ENCODE measurements at places on chromosomes 2 and 18.

DNA sequence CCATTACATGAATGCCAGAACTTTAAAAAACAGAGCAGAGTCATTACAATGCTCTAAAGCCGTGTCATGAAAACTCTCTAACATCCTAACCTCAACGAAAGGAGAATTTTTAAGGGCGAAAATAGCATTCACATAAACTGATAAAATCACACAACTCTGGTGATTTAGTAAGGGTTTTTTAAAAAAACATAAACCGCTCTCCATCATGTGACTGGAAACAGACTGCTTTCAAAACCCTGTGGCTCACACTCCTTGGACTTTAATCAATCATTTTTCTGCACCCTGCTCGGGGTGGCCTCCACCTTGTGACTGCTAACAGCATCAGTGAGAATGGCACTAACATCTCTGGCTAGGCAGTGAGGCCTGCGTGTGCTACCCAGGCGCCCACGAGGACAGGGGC is 12.1 kb downstream of the DOCK10 start:
- DNase-seq: no peak

DNA sequence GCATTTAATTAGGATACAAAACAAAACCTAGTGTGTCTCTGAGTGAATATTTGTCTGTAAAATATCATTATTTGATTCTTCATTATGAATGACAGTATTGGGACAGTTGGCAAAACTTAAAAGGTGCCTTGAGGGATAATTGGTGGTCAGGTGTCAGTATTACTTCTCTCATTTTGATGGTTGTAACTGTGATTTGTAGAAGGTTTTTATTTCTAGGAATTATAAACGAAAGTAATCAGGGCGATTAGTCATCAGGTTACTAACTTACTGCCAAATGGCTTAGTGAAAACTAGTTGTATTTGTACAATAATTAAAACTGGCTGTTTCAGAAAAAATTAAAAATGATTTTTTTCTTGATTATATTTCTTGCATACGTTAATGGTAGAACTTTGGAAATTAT is 117.6 kb downstream of the BIRC6 start:
- DNase-seq: no peak

DNA sequence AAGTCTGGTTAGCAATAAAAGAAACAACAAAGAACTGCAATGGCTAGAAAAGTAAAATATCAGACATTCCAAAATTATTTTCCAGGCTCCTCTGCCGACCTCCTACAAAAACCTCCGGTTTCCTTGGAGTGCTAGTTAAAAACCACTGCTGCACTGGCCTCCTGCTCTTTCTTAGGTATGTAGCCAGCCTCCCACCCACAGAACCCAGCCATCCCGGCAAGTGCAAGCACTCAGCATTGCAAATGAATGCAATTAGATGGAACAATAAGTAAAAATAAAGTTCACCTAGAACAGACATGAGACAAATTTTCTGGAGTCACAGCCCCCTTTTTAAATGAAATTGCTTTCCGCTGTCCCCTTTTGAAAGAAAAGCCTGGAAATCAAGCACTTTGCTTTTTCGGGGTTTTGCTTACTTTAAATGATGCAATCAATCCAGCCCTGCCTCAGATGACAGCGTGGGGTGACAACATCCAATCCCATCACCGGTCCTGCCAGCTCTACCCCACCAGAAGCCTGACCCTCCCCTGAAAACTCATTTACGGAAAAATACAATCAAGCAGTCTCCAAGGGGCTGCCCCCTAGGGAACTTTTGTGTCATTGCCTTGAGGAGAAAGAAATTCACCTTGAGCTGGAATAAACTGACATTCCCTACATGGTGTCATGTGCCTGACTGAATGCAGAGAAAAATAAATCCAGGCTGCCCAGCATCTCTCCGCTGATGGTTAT is 199.8 kb downstream of the EPHA4 start:
- no peak for DNase-seq

GRCh38 chr18:23868136-23868785 is 146.3 kb upstream of the TTC39C start:
- DNase-seq: no peak

GRCh38 chr18:39732918-39733317 is 2167.3 kb upstream of the CELF4 start:
- no peak for DNase-seq

DNA sequence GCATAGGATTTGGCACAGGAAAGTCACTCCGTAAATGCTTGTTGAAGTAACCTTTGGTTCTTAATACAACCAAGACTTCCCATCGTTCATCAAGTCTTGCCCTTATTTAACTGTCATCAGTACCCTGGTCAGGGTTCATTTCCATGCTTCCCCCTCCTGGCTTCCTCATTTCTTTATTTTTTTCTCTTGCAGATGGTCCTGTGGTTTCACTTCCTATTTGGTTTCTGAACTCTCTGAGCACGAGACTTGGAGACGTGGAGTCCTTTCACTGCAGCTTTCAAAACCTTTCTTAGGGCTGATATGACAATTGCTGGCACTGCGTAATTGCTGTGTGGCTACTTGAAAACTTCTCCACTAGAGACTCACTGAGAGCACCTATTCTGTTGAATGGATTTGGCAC is 59.9 kb upstream of the PID1 start:
- no peak for DNase-seq

DNA sequence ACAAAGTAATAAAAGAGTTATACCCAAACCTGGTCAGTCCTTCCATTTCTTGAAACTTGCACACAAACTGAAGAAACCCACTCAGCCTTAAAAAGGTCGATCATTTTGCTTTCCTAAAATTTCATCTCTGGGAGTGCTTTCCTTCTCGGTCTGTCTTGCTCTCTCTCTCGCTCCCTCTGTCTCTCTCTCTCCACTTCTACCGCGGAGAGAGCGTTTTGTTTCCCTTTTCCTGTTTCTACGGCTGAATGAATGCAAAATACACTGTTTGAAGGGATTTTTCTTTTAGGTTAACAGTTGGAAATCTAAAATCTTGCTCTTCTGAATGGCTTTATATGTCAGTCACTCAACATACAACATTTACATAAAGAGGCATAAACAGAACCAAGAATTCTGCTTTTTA is 424.2 kb downstream of the TGIF1 start:
- DNase-seq: no peak

DNA sequence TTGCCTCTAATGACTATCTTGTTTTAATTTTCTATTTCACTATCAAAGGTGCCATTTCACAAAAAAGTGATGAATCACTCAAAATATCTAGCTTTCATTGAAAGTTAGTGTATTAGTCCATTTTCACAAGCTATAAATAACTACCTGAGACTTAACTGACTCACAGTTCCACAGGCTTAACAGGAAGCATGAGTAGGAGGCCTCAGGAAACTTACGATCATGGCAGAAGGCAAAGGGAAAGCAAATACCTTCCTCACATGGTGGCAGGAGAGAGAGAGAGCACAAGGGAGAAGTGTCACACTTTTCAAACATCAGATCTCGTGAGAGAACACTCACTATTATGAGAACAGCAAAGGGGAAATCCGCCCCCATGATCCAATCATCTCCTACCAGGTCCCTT is 1220.4 kb upstream of the ZEB2 start:
- DNase-seq: no peak

DNA sequence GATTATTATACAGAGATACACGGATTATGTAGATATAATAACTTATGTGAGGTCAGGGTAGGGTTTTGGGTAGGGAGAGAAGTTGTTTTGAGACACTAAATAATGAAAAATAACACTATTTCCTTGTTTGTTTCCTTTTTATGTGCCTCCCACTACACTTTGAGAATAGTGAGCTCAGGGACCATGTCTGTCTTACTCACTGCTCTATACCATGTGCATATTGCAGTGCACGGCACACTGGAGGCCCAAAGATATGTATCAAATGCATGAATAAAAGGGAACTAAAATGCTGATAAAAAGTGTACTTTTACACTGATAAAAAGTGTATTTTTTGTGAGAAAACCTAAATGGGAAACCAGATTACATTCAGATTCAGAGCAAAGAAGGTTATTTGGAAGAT is 151.4 kb upstream of the NABP1 start:
- DNase-seq: no peak

GRCh38 chr2:177169810-177170514 is 42.6 kb upstream of the HNRNPA3 start:
- DNase-seq: no peak

DNA sequence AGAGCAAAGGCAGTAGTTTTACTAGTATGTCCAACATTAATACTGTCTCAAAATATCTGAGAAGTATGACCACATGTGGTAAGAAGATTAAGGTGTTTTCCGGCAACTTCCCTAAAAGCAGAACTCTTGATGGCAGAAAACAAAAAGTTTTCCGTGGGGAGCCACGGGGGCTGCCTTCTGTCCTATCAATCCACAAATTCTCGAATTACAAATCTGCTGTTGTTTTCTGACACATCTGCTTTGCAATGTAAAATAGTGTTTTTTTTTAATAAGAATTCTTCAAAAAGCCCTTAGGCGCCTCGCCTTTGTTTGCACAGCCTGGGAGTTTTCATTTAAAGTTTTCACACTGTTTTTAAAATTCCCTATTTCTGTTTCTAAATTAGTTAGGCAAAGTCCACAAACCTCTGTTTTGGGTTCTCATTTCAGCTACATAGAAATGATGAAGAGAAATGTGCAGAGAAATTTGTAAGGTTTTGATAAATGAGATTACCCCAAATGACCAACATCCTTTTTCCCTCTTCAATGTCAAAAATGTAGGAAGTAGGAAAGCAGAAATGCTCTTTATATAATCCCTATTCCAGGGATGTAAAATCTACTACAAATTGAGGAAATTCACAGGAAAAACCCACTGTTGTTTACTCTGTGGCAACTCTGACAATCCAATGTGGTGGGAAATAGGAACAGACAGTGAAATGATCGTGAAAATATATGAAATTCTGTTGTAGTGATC is 385.8 kb downstream of the ZEB2 start:
- no peak for DNase-seq

DNA sequence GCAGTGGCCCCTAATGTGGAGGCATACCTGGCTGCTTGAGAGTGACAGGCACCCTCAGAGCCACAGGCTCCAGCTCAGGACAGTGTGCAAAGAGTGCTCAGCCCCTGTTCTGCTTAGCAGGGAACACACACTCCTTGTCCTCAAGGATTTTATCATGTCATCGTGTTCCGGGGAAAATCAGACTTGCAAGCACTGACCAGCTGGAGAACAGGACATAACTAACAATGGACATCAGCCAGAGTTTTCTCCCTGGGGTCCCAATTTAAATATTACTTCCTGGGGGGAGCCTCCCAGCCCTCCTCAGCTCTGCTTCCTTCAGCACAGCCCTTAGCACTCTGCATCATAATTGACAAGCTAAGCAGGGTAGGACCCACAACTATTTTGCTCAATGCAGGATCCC is 175.4 kb upstream of the ACAA2 start:
- DNase-seq: no peak

DNA sequence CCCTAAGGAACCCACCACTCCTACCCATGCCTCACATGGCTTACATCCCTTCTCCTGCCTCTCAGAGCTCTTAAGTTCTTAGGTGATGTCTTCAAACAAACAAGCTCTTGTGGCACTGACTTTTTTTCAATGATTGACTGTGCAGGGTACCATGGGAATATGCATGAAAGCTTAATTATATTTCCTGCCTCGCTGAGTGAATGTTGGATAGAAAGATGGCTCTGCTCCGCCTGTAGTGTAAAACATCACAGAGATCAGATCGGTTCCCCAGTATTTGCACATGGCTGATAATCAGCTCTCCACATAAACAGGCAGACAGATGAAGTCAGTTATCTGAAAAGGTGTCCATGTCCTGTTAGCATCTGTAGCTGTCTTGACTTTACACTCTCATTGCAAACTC is 820.8 kb downstream of the TDRD15 start:
- DNase-seq: no peak

DNA sequence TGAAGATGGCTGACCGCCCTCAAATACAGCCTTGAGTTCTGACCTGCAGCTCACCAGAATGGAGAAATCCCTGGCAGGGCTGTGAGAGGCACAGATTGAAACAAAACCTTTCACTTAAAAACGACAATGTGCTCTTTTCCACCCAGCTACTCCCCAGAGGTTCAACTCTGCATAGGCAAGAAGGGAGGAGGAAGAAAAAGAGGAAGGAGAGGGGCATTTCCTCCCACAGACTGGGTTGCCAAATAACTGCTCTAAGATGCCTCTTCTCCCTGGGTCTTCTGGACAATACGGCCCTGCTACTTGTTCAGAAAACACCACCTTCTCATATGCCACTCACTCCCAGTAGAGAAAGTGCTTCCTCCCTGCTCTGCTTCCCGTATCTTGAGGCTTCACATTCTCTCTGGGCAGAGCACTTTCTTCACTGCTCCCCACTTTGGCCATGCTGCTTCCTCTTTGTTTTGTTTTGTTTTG is 136.4 kb upstream of the SLC1A4 start:
- DNase-seq: no peak

DNA sequence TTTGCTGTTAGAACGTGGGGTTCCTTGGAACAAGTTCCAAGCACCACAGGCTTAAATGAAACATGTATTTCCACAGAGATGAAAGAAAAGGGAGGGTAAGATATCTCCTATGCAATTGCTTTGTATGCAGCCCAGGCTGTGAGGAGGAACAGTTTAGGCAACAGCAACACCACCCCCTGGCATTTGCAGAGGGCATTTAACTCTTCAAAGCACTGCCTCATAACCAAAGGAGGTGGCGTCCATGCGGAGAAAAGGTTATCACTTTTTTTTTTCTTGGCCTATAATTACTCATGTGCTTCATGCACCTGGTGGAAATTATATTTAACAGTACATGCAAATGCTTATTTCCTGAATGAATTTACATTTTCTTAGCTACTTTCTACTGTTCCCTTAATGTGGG is 286.0 kb downstream of the LPIN1 start:
- no peak for DNase-seq

- no peak for DNase-seq
These were observed 32.6 kb downstream of the ABCA12 start for GRCh38 chr2:215105607-215106354.

DNA sequence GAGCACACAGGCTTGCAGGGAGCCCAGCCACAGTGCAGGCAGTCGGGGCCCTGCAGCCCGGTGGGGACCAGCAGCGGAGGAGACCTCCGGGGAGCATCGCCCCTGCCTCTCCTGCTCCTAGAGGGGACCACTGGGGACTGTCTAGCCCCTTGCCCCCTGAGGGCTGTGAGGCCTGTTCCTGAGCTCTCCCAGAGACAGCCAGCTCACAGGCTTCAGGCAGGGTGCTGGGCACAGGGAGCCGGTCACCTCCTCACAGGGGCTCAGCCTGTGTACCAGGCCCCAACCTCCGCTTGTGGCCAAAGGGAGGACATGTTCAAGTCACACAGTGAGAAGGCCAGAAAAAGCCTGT is 3.5 kb upstream of the NMUR1 start:
- DNase-seq: no peak

DNA sequence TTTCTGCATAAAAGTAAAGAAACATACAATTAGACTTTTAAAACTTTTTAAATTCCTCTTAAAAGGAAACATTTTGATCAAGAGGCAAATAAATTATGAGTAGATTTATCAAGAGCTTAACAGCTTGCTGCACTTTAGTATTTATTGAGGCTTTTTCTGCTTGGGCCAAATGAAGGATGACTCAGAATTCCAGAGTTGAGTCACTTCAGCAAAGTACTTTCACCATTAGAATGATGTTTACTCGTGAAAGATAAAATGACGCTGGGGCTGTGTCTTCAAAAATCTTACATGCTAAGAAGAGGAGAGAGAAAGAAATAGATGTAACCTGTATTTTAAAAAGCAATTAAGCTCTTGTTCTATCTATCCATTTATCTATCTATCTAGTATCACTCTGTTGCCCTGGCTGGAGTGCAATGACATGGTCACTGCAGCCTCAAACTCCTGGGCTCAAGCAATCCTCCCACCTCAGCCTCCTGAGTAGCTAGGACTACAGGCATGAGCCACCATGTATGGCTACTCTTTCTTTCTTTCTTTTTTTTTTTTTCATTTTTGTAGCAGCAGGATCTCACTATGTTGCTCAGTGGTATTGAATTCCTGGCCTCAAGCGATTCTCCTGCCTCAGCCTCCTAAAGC is 75.3 kb upstream of the RIOK3 start:
- no peak for DNase-seq
